CD4-positive, alpha-beta memory T cell (primary cell): ENCODE measurements at places on chromosomes 1 and 21. TPM values are rescaled to one million over a fixed set of nuclear protein-coding genes. Genes with fewer than 3 reads are reported as not detected.

GRCh38 chr1:31688233-31688918, 15.4 kb downstream of the COL16A1 start:
- no peak for DNase-seq

GRCh38 chr1:70916034-70916427, 131.6 kb downstream of the PTGER3 start:
- no peak for DNase-seq

DNA sequence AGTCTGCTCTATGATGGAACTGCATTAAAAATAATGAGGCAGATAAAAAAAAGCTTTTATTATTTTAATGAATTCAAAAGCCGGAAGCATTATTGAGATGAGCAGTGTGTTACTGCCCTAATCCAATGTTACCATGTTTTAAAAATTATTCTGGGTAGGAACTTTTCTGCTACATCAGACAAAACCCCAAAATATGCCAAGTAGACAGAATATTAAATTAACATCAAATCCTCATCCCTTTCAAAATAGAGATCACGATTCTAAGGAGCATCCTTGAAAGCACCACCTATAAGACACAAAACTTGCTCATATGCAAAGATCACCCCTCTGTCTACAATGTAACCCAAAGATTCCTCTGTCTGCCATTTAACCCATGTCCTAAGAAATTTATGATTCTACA, 357.5 kb downstream of the SMYD3 start:
- no peak for DNase-seq

GRCh38 chr1:43066578-43066977, 105.5 kb downstream of the EBNA1BP2 start:
- DNase-seq: no peak

- DNase-seq: no peak
These were observed 91.2 kb upstream of the KCTD3 start for GRCh38 chr1:215475796-215476481.

The OR2L3 gene
- 0.17 TPM for total RNA-seq

The LIN28A gene
- total RNA-seq: not detected
